ENCODE measurements at places on chromosomes 7 and 10.

DNA sequence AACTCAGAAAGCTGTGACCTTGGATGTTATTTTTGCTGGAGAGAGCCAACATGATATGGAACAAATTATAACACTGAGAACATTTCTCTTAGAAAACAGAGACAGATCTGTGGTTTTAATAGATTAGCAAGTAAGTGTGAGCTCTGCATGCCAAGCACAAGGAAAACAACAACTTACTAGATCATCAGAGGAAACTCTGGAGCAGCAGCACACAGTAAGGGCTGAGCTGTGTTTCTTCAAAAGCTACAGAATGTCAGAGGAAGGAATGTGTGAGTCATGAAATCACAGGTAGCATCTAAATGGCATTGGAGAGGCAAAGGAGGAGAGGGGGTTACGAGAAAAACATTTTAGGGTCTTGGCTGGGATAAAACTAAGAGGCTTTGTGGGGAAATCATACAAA is 283.4 kb upstream of the FZD8 start:
- no peak for DNase-seq

DNA sequence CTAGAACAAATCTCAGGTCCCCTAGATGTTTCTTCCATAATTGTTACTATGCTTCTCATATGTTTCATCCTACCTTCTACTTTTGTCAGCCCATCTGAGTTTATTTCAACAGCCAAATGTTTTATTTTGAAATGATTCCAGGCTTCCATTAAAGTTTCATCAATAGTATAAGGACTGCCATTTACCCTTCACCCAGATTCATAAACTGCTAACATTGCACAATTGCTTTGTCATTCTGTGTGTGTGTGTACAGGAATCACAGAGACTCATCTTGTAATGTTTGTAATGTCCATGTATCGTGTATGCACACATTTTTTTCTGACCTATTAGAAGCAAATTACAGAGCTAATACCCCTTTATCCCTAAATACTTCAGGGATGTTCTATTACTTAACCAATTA is 25.5 kb downstream of the MMRN2 start:
- DNase-seq: no peak

- peak; percentile 94 for DNase-seq
Measured at GRCh38 chr10:78407009-78407711, 373.5 kb downstream of the RPS24 start.

DNA sequence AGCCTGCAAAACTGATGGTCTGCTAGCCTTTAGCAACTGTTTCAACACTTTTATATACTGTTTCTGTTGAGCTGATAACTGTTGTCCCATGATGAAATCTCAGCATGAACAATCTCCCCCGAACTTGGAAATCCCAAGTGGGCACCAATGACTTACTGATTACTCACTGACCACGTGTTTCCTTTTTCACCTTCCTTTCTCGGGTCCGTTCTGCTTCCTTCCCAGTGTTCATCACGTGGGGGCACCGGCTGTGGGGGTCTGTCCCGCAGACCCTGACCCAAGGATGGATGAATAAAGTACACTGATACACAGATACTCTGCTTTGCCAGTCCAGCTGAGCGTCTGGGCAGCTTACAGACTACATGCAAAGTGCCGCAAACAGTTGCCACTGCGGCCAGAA is 39.0 kb upstream of the RASGEF1A start:
- no peak for DNase-seq

GRCh38 chr10:43340101-43340500 is 31.3 kb upstream of the FXYD4 start:
- no peak for DNase-seq

- DNase-seq: no peak
Measured at GRCh38 chr7:135706038-135706742, 21.8 kb downstream of the SLC13A4 start.

DNA sequence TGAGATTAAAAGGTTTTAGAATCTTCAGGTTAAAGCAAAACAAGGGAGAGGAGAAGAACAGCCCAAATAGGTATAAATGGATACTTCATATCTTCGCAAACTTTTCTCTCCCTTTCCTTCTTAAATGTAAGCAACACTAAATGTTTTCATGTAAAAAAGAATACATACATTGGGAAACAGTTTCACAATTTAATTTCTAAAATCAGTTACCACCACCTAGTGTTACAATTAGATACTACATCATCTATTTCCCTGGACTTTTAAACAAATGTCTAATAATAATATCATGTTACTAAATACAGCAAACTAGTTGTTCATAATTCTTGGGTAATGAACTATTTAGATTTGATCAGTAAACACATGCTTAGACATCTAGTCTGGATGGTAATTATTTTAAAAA is 35.8 kb downstream of the MINDY3 start:
- no peak for DNase-seq
